ENCODE measurements at places on chromosomes 7 and 10.

DNA sequence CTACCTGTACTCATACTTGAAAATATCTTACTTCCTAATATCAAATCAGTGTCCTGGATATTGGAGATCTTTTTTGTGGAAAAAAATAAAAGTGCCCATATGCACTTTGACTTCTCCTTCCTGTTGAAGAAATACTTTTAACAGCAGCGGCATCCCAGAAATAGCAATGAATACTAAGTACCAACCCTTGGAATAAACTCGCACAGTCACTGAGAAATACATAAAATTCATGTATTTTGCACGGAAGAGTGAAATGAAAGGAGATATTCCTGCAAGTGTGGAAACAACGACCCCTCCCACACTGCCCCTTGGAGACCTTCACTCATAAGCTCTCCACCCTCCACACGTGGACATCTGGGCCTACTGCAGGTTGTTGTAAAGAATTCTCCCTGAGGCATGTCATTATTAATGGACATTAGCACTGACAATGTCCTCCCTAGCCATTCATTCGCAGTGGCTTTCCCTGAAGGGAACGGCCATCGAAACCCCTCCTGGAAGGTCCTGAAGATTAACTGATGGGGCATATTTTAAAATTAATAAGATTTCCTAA, 407.6 kb upstream of the PFKP start:
- no peak for DNase-seq

DNA sequence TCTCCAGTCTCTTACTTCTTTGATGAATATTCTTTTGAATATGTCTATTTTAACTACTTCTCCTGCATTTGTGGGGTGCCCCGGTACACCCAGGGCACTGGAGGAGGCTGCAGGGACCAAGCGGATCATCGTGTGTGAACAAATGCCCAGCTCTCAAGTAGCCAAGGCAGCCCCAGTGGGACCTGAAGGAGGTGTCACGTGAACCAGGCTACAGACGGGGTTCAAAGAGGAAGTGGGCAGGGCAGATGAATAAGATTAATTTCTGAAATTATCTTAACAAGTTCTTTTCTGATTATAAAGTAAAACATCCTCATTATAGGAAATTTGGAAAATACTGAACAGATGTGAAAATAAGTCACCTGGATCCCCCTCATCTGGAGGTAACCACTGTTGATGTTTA, 78.4 kb upstream of the DUSP5 start:
- peak; percentile 41 for DNase-seq

DNA sequence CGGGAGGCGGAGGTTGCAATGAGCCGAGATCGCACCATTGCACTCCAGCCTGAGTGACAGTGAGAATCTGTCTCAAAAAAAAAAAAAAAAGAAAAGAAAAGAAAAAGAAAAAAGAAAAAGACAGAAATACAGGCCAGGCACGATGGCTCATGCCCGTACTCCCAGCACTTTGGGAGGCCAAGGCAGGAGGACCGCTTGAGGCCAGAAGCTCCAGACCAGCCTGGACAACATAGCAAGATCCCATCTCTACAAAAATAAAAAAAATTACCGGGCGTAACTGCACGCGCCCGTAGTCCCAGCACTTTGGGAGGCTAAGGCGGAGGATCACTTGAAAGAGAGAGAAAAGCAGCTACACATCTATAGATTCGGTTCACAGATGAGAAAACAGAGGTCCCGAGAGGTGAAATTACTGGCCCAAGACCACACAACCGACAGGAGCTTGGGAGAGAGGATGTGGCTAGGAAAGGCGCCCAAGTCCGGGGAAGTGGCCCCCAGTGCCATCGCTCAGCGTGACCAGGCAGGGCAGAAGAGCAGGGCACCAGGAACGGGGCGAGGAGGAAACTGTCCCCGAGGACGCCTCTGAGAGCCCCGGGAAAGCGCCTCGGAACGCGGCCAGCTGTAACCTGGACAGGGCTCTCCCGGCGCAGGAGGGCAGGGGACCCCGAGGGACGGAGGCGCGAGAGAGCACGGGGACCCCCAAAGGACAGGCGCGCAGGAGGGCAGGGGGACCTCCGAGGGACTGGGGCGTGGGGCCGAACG, 612 bp downstream of the SNX8 start:
- no peak for DNase-seq

DNA sequence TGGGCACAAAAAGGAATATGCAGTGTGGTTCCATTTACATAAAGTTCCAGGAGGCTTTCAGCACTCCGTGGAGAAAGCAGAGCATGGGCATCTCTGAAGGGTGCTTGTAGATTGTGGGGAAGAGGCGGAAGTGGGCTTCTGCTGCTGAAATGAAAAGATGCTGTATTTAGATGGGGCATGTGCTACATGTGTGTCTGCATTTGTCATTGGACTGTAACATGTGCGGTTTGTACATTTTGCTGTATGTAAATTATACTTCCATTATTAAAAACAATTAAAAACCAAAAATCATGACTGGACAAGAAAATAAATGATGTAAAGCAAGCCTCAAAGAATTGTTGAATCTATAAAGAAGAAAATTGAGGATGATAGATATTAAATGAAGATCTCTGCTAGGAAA, 334.0 kb downstream of the WDR37 start:
- no peak for DNase-seq

DNA sequence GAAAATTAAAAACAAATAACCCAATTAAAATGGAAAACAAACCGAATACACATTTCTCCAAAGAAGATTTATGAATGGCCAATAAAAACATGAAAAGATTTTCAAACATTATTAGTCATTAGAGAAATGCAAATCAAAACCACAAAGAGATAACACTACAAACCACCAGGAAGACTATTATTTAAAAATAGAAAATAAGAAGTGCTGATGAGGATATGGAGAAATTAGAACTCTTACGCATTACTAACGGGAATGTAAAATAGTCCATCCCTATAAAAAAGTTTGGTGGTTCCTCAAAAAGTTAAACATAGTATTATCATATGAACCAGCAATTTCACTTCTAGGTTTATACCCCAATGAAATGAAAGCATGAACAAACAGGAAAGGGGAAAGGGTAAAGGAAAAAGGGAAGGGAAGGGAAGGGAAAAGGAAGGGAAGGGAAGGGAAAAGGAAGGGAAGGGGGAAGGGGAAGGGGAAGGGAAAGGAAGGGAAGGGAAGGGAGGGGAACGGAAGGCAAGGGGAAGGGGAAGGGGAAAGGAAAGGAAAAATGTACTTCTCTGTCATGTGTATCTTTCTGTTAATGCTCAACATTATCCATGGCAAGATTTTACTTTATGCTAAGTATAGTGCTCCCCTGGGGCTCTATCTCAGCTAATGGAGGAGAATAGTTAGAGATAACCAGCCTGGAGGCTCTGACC, 125.3 kb upstream of the RSU1 start:
- no peak for DNase-seq

DNA sequence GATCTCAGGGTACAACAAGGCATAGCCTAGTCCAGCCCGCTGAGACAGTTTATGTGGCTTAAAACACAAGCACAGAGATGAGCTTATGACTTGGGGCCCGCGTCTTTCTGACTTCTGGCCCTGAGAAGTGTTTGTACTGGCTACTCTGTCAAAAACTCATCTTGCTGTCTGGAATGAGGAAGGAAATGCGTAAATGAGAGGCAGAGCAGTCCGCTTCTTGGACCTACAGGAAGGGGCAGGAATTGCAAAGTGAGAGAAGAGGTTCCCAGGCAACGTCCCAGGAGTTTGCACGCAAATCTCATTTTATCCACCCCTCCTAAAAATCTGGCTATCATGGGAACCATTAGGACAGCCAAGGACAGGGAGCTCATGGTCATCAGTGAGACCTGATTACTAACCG, 5.5 kb downstream of the ANXA11 start:
- no peak for DNase-seq

DNA sequence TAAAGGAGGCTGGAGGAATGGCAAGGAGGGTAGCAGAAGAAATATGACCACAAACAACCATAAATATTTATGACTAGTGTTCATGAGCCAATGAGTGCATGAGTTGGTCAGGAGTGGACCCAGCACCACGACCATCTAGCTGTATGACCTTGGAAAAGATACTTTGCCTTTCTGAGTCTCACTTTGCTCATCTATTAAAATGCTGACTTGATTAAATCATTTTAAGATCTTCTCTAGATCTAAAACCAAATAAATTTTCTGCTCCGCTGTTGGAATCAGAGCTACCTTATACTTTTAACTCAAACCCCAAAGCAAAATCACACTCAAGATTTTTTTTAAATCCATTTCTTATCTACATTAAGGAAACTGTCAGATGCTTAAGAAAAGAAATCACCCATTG, 207.0 kb downstream of the GPAM start:
- DNase-seq: no peak

GRCh38 chr7:13743226-13743625, 246.2 kb downstream of the ETV1 start:
- DNase-seq: no peak

- no peak for DNase-seq
Measured at GRCh38 chr10:6951732-6952131, 371.7 kb upstream of the PRKCQ start.

Measured in T-helper 2 cell (primary cell).